ENCODE measurements at places on chromosomes 12 and 14.

DNA sequence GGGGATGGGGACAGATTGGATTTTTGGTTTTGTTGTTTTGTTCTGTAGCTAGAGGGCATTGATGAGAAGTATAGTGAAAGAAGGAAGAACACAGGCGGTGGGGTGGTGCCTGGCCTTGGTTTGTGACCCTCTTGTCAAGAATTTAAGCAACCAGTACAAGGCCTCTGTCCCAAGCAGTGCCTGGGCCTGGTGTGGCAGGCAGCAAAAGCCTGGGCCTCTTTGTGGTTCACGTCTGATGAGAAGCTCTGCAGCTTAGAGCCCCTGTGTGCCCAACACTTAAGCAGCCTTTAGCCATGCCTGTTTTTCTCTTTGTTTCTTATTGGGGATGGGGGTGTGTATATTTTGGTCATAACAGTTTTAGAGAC is 98.0 kb downstream of the PPP2R5C start:
- DNase-seq: no peak

- DNase-seq: no peak
Measured at GRCh38 chr12:1917172-1918070, 1.0 kb downstream of the CACNA2D4 start.

- DNase-seq: no peak
Measured at GRCh38 chr14:66074537-66074936, 411.6 kb upstream of the CCDC196 start.

DNA sequence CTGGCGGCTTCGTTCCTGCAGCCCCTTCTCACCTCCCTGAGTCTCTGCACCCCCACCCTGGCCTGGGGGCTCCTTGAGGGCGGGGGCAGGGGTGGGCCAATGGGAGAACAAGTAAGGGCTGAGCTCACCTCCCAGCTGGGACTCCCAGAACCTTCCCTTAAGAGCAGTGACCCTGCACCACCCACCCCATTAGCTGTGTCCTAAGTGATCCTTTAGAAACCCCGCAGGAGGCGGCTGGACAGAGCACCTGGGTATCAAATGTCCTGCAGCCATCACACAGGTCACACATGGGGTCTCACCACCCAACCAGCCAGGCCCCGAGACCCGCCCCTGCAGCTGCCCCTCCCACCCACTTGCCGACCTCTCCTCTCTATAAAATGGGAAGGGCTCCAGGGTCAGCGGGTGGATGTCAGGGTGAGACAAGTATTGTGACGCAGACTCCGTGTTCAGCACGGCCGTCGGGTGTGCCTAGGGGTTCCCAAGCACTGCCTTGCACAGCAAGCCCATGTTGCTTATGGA is 151.2 kb upstream of the C14orf180 start:
- DNase-seq: peak; percentile 46

GRCh38 chr12:9649532-9649940 is 20.0 kb upstream of the CLEC2D start:
- DNase-seq: no peak

- no peak for DNase-seq
Measured at GRCh38 chr12:95169368-95169767, 47.9 kb downstream of the FGD6 start.

DNA sequence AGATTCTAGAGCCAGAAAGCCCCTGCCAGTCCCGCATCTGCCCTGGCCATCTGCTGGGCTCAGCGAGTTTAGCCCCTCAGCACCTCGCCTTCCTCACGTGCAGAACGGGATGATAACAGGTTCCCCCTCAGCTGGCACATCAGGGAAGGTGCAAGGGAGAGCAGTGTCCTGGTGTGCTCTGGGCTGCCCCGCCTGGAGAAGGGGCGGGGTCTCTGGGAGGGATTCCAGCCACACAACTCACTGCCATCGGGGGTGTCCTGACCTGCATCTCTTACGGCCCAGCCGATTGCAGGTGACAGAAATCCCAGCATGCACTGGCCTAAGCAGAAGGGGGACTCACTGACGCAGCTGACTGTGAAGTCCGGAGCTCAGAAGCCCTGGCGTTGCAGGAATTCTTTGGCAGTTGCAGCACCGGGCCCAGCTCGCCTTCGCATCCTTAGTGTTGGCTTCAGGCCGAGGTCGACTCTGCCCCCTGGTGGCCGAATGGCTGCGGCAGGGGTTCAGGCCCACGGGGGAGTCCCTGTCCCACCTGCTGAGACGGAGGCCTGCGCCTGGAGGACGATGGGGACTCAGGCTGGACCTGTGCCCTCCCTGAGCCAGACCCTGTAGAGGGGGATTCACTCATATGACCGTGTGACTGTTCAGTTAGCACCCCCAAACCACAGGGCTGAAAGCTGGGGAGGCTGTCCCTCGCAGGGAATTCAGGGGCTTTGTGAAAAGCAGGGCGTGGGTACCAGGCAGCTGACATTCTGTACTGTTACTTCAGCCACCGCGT is 178.6 kb downstream of the ADGRD1 start:
- peak; percentile 36 for DNase-seq

DNA sequence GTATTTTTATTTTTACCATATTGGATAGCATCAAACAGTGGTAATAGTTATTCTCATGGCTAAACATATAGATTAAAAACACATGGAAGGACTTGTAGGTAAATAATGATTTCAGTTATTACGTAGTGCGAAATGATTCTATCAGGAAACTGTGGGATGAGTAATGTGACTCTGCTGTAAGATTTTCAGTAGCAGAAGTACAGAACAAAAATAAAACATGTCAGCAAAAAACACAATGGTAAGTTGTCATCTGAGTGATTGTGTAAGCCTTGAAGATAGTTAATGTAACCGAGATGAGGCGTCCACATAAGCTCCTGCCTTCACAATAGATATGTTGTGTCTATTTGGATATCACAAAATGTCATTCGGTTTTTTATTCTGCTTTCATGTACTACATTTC is 99.8 kb downstream of the BORCS5 start:
- DNase-seq: no peak

DNA sequence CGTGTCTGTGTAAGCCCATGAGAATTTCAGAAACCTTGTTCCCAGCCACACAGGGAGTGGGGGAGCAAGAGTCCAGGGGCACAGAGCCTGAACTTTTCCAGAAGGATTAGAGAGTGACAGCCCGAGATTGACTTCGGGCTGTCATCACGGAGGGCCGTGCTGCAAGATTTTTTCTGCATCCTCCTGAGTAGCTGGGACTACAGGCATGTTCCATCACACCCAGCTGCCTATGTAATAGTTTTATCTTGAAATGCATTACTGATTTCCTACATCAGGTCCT is 14.4 kb downstream of the EVL start:
- DNase-seq: no peak

GRCh38 chr14:50620341-50620740 is 47.8 kb downstream of the SAV1 start:
- no peak for DNase-seq

DNA sequence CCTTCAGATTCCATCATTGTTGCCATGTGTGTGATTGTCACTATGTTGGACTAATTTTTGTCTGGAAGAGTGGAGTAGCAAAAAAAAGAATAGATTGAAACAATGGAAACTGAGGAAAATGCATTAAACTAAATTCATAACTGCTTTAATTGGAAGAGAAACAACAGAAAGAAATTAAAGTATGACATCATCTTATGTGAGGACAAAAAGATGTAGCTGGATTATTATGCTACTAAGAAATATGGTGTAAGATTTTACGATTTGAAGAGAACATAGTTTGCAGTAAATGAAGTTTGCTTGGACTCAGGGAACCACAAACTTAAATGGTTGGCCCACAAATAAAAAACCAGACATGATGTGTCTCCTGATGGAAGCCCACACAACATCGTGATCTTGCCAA is 76.8 kb downstream of the PRKCH start:
- no peak for DNase-seq
